A172 (cell line): ENCODE measurements at places on chromosomes 7 and 10. TPM values are rescaled to one million over a fixed set of nuclear protein-coding genes. Genes with fewer than 3 reads are reported as not detected.
A peak's percentile ranks its signal among the peaks of the same experiment; 100 is the strongest.

NEURL1 gene
- total RNA-seq, result 0.17 TPM in 1 of 2 replicates, not detected in the other

GRCh38 chr7:36312064-36312914 lies 77.4 kb upstream of the ANLN start:
- no peak for DNase-seq

GRCh38 chr7:134992626-134993179 lies 6.4 kb downstream of the AGBL3 start:
- DNase-seq, result no peak

DNA sequence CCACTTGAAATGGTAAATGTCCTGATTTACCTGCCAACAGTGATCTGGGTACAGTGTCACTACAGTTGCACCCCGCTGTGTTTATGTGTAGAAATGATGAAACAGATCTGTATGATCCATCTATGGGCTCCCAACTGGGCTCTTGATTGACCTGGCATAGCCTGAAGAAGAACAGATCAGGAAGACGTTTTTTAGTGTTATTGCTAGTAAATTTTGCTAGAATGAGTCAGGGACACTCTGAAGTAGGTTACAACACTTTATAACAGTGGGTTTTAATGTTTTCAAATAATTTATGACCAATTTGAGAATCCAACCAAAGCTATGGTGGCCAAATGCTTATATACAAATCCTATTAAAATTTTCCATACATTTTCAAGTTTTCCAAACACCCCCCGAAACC lies 110.3 kb downstream of the DKK1 start:
- DNase-seq, result no peak

DNA sequence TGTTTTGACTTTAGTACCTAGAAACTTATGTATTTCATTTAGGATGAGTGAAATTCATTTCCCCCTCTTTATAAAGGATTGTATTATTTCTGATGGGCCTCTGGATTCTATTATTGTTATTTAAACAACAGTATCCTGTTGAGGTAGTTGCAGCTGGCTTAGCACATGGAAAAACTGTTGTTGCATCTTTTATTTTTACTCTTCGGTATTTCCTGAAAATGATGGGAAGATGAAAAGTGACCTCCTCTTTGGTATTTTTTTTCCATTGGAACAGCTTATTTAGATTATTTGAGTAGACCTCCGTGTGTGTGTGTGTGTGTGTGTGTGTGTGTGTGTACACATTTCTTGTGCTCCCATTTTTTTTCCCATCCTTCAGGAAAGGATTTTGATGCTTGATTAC lies 129.8 kb downstream of the PRKG1 start:
- no peak for DNase-seq

DNA sequence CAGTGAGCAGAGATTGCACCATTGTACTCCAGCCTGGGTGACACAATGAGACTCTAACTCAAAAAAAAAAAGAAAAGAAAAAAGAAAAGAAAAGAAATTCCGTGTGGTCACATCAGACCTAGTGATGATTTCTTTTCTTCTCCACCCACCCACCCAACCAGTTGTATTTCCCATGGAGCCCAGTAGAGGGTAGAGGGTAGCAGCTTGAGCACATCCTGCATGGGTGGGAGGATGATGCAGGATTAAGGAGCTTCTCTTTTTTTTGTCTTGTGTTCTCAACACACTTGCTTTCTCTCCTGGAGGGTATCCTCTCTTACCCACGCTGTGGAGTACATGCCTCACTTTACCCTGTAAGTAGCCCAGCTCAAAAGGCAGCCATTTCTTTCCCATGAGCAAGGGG lies 118.6 kb upstream of the CARD11 start:
- no peak for DNase-seq

DNA sequence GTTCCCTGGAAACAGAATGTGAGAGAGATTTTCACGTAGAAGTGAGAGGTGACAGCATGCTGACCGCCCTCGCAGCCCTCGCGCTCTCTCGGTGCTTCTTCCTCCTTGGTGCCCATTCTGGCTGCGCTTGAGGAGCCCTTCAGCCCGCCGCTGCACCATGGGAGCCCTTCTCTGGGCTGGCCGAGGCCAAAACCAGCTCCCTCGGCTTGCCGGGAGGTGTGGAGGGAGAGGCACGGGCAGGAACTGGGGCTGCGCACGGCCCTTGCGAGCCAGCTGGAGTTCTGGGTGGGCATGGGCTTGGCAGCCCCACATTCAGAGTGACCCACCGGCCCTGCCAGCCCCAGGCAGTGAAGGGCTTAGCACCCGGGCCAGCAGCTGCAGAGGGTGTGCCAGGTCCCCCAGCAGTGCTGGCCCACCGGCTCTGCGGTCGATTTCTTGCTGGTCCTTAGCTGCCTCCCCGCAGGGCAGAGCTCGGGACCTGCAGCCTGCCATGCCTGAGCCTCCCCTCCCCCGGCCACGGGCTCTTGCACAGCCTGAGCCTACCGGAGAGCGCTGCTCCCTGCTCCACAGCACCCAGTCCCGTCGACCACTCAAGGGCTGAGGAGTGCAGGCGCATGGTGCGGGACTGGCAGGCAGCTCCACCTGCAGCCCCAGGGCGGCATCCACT lies 888.7 kb upstream of the ZWINT start:
- no peak for DNase-seq

GRCh38 chr10:22133749-22134624 lies 83.8 kb downstream of the EBLN1 start:
- no peak for DNase-seq

MOGAT3 gene
- not detected in 2 replicates for total RNA-seq

PNLIP gene
- not detected in 2 replicates for total RNA-seq

PITX3 gene
- not detected in 2 replicates for total RNA-seq

GRCh38 chr10:102579328-102579727 lies 65.0 kb upstream of the TRIM8 start:
- no peak for DNase-seq

- no peak for DNase-seq
Observed at GRCh38 chr10:87646935-87647334, 12.7 kb upstream of the PAPSS2 start.

ODAD2 gene
- 53.3 and 63.0 TPM in 2 replicates for total RNA-seq

GIMAP4 gene
- not detected in 2 replicates for total RNA-seq

- DNase-seq, result no peak
Observed at GRCh38 chr7:36802459-36803135, 78.3 kb upstream of the AOAH start.

DNA sequence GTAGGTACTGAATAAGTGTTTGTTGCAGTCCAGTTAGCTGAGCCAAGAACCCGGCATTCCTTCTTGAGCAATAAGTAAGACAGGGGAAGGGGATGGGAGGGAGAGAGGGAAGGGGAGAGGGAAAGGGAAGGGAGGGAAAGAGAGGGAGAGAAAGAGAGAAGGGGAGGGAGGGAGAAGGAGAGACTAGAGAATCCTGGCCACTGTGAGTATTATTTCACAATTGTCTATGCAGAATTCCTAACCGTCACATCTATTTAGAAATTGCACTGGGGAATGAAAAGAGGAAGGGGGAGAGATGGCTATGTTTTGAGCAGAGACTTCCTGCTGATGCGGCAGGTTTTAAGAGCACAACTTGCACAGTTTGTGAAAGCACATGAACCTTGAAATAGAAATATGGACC lies 251.4 kb upstream of the ZMIZ1 start:
- no peak for DNase-seq

AKR1C8 gene
- not detected in 2 replicates for total RNA-seq

LEP gene
- total RNA-seq, result not detected in 2 replicates

DNA sequence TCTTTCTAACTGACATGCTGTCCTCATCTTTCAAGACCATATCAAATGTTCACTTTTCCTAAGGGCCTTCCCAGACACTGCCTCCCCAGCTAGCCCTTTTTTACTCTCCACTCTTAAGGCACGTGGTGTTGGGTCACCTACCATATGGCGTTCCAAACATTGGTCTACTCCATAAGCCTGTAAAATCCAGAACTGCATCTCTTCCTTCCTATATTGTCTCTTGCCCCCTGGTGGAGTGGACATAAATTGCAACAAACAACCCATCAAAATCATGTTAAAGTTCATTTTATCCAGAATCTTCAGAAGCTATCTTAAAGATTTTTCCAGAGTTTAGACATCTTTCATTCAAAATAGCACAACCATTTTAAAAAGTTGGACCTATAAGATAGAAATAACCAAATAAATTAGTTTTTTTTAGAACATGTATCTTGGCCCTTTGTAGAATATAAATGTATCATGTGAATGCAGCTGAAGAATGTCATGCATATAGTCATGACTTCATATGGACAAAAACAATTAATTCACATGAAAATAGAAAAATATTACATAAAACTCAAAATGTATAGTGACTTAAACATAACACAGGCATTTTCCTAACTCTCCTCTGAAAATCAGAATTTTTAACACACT lies 180.6 kb upstream of the CHRM2 start:
- peak; percentile 13 for DNase-seq

CPVL gene
- total RNA-seq, result 27.5 and 30.2 TPM in 2 replicates

DNA sequence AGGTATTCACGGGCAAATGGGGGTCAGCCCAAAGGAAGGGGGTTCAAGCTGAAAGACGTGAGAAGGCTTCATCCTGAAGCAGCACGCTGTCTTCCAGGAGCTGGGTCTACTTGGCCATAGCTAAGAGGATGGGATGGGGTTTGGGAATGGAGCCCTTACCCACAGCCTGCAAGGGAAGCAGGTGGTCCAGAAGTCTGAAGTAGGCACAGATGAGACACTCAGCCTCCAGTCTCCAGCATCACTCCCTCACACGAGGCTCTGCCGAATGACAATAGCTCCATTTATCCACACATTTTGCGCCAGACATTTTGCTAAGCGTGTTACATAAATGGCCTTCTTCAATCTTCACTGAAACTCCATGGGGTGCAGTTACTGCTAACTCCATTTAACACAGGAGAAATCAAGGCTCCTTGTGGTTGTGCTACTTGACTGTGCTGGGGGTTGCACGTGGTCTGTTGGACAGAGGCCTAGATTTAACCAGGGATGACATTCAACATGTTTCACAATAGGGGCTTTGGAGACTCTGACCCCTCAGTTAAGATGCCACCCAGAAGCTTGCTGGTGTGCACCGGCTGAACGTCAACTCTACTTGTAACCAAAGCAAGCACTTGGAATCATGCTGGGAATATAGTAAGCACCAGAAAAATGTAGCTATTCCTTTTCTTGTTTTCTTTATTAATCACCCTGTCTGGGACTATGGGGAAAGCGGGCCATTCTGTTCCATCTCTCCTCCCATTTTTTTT lies 85.3 kb downstream of the FAM241B start:
- DNase-seq, result peak; percentile 10

MNX1 gene
- total RNA-seq, result 0.90 and 1.6 TPM in 2 replicates

DNA sequence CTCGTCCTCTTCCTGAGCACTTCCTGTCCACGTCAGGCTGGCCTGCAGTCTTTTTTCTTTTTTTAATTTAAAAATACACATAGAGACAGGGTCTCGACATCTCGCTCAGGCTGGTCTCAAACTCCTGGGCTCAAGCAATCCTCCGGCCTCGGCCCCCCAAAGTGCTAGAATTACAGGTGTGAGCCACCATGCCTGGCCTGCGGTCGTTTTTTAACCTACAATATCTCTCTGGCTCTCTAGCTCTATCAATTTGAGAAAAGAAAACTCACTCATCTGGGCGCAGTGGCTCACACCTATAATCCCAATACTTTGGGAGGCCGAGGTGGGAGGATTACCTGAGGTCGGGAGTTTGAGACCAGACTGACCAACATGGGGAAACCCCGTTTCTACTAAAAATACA lies 4.0 kb upstream of the OAT start:
- DNase-seq, result no peak

SMKR1 gene
- total RNA-seq, result 0.84 and 4.6 TPM in 2 replicates

PAPOLB gene
- not detected in 2 replicates for total RNA-seq

TFEC gene
- 0.07 and 0.43 TPM in 2 replicates for total RNA-seq

DNA sequence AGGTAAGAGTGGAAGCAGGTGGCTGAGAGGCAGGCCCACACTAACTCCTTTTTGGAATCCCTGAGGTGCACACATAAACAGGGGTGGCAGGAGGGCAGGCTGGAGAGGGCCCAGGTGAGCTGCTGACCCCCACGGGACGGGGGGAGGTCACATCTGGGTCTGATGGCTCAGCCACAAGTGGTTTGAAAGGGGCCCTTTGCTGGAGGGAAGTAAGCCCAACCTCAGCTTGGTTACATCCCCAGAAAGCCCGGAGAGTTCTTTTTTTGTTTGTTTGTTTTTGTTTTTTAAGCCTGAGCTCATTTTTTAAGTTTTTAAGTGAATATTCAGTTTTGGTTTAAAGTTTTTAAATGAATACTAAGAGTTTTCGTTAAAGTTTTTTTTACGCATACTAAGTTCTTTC lies 72.8 kb upstream of the CUX1 start:
- DNase-seq, result no peak

GRCh38 chr7:69843653-69844052 lies 245.4 kb downstream of the AUTS2 start:
- no peak for DNase-seq

AKR1B15 gene
- not detected in 2 replicates for total RNA-seq

ELN gene
- 0.41 and 0.50 TPM in 2 replicates for total RNA-seq

- DNase-seq, result peak; percentile 4
Observed at GRCh38 chr10:5343561-5343960, 21.2 kb upstream of the UCN3 start.

- peak; percentile 79 for DNase-seq
Observed at GRCh38 chr7:44264221-44264931, 61.0 kb downstream of the CAMK2B start.

GRCh38 chr7:77316219-77316978 lies 99.8 kb downstream of the GSAP start:
- DNase-seq, result no peak

ASAH2 gene
- total RNA-seq, result 0.46 and 0.83 TPM in 2 replicates

DNA sequence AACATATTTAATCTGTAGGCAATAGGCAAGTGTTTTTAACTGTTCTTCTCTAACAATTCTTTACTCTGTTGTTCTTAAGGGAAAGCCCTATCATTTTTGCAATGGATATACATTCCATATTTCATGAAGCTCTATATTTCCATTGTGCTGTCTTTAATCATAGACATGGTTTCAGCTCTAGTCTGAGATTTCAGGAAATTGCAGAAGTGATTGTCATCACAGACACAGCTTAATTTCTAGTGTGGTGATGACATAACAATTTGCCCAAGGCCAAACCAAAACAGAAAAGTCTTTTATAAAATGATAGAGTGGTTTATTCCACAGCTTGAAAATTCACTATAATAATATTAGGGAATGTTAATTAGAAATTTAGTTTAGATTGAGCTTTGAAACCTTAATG lies 494.1 kb upstream of the SEMA3A start:
- no peak for DNase-seq
